ENCODE measurements at places on chromosomes 7 and 10. TPM values are rescaled to one million over a fixed set of nuclear protein-coding genes. Genes with fewer than 3 reads are reported as not detected.

Gene GIMAP4
- total RNA-seq, result 29.2 TPM

DNA sequence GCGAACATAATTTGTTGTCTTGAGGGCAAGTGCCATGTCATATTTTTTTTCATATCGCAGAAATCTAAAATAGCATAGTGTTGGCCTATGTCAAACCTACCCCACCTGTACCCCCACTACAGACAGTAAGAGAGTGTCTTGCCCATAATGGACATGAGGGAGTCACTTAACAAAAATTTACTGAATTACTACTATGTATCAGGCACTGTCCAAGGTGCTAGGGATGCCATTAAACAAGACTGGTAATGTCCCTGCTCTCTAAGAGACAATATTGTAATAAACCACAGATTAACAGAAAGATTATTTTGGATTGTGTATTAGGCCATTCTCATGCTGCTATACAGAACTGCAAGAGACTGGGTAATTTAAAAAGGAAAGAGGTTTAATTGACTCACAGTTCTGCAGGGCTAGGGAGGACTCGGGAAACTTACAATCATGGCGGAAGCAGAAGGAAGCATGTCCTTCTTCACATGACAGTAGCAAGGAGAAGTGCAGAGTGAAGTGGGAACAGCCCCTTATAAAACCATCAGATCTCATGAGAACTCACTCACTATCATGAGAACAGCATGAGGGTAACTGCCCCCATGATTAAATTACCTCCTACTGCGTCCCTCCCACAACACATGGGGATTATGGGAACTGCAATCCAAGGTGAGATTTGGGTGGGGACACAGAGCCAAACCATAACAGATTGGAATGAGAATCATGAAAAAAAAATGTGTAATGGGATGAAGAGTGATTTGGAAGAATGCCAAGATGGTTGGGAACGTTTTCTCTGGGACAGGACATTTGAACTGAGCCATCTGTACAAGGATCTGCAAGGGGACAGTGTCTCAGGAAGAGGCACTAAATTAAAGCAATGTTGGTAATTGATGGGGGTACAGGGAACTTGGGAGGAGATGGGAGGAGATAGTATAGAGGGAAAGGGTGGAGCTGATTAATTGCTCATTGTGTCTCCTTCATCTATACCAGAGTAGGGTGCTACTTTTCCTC lies 108.5 kb downstream of the FAM107B start:
- H3K4me3 ChIP-seq, result no peak overlapping the region
- DNase-seq, result no peak
- no peaks in the 10 kb centered on the region for H3K4me1 ChIP-seq
- no peaks in the 10 kb centered on the region for H3K27me3 ChIP-seq
- H3K27ac ChIP-seq, result no peak overlapping the region

DNA sequence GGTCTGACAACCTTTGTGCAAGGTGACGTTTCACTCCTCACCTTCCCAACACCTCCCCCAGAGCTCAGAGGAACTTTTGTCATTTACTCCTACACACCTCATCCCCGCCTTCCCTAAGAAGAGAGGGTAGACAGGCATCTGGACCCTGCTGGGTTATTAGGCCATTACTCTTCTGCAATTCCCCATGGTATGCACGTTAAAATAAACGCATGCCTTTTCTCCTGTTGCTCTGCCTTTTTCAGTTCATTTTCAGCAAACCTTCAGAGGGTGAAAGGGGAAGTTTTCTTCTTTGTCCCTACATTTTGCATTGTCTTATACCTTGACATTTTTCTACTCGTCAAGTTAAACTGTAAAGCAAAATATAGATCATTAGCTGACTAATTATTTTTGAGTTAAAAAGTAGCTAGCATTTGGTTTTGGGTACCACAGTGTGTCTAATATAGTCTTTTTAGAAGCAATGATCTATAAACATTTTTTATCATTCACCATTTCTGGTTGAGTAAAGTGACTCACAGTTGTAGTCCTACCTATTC lies 10.5 kb upstream of the EDRF1 start:
- H3K4me3 ChIP-seq, result no peak overlapping the region
- no peak for DNase-seq
- H3K27me3 ChIP-seq, result no peaks in the 10 kb centered on the region
- no peak overlapping the region for H3K27ac ChIP-seq
- H3K4me1 ChIP-seq, result no peaks in the 10 kb centered on the region

GRCh38 chr7:144027070-144027469 lies 21.7 kb upstream of the OR2A5 start:
- H3K36me3 ChIP-seq, result no peaks in the 10 kb centered on the region
- no peaks in the 10 kb centered on the region for H3K4me1 ChIP-seq
- no peak overlapping the region for H3K4me3 ChIP-seq
- no peak for DNase-seq

DNA sequence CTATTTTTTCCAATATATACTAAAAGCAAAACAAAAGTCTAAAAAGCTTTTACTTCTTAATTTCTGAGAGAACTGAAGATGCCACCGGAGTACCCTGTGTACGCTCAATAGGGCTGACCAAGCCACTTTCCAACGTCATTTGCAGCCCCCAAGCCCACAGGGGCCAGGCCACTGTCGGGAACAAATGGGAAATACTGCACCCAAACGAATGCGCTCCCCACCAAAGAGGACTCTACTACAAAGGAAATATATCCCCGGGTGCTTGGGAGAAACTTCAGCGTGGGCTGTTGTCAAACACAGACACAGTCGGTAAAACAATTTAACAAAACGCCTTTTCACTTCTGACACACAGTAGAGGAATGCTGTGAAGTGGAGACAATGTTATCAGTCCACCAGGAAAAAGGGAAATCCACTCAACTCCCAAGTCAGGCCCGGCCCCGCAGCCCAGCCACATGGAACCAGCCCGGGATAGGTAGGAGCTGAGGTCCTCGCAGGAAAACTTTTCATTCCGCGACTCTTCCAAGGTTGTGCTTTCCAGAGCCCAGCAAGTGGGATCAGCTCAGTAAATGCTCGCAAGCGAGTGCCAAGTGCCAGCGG lies 1.4 kb downstream of the PARD3 start:
- peak overlapping the region; percentile 90 for H3K27ac ChIP-seq
- DNase-seq, result no peak
- H3K36me3 ChIP-seq, result no peaks in the 10 kb centered on the region
- H3K4me1 ChIP-seq, result no peaks in the 10 kb centered on the region

Gene CYP26C1
- total RNA-seq, result 0.15 TPM

GRCh38 chr10:20195076-20195475 lies 378.8 kb downstream of the PLXDC2 start:
- H3K4me1 ChIP-seq, result no peaks in the 10 kb centered on the region
- H3K36me3 ChIP-seq, result no peaks in the 10 kb centered on the region
- no peak for DNase-seq
- no peak overlapping the region for H3K4me3 ChIP-seq
- H3K27me3 ChIP-seq, result no peaks in the 10 kb centered on the region

DNA sequence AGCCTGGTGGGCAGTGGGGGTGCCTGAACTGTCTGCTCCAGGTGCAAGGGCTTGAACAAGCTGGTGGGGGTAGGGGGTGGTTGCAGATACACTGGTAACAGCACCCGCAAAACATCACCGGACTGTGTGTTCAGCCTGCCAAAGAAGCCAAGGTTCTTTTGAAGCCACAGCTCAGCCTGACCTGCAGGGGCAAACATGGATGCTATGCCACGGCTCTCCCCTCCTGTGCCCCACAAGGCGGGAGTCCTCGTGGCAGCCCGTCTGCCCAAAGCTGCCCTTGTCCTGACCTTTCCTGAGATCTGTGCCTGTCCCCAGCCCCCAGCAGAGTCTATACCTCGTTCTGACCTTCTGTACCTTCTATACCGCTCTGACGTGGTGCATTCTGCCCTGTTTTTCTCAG lies 285.7 kb downstream of the GLRX3 start:
- DNase-seq, result no peak
- no peaks in the 10 kb centered on the region for H3K36me3 ChIP-seq
- H3K27me3 ChIP-seq, result no peaks in the 10 kb centered on the region
- H3K4me1 ChIP-seq, result no peaks in the 10 kb centered on the region
- H3K4me3 ChIP-seq, result no peak overlapping the region

DNA sequence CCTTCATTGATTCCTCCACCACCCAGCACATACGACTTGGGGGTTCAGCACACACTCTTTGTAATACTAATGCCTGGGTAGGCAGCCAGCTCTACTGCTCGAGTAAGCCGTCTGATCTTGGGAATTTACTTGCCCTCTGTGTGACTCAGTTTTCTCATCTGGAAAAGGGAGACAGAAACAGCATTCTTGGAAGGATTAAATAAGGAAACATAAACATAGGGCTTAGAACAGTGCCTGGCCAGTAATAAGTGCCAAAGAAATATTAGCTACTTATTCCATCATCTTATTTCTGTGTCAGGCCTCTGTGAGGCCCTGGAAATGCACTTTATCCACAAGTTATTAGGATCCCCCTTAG lies 130.1 kb downstream of the TNS3 start:
- no peak overlapping the region for H3K4me3 ChIP-seq
- peak overlapping the region; percentile 89 for H3K27ac ChIP-seq
- H3K4me1 ChIP-seq, result no peaks in the 10 kb centered on the region
- H3K27me3 ChIP-seq, result no peaks in the 10 kb centered on the region

GRCh38 chr10:26464632-26465280 lies 26.6 kb downstream of the APBB1IP start:
- H3K36me3 ChIP-seq, result no peaks in the 10 kb centered on the region
- no peaks in the 10 kb centered on the region for H3K4me1 ChIP-seq
- no peak overlapping the region for H3K27ac ChIP-seq
- no peak for DNase-seq

DNA sequence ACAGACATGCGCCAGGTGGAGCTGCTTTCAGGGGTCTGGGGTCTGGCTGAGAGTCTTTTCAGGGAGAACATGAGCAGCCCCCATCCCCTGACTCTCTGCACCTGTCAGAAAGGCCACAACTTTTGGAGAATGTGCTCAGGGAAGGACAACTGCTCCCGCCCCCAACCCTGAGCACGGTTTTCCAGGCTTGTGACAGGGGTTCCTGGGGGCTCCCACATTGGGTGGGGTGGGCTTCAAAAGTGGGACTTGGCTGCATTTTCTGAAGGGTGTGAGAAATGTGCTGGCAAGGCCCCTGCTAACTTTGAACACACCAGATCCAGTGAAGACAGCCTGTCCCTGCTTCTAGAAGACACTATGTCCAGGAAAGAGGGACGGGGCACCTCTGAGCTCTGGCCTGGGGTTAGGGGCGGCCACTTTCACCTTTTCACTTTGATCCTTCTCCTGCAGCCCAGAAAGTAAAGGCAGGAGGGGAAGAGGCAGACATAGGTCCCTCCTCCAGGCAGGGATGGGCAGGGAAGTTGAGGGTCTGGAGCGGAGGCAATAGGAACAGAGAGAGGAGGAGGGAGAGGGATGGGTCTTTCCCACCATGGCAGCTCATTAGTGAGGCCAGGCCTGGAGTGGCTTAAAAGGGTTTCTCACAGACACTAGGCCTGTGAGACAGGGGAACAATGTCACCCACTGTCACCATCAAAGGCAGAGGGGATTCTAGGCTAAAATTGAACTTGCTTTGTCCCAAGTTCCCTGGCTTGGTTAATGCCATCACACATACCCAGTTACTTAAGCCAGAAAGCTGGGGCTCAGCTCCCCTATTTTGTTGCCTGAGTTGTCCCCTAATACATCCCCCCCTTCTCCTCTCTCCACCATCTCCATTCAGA lies 1.5 kb downstream of the KCP start:
- H3K27me3 ChIP-seq, result peaks cover 26% of the 10 kb centered on the region
- H3K4me1 ChIP-seq, result no peaks in the 10 kb centered on the region
- DNase-seq, result peak; percentile 2
- no peaks in the 10 kb centered on the region for H3K36me3 ChIP-seq
- no peak overlapping the region for H3K4me3 ChIP-seq
- no peak overlapping the region for H3K27ac ChIP-seq

DNA sequence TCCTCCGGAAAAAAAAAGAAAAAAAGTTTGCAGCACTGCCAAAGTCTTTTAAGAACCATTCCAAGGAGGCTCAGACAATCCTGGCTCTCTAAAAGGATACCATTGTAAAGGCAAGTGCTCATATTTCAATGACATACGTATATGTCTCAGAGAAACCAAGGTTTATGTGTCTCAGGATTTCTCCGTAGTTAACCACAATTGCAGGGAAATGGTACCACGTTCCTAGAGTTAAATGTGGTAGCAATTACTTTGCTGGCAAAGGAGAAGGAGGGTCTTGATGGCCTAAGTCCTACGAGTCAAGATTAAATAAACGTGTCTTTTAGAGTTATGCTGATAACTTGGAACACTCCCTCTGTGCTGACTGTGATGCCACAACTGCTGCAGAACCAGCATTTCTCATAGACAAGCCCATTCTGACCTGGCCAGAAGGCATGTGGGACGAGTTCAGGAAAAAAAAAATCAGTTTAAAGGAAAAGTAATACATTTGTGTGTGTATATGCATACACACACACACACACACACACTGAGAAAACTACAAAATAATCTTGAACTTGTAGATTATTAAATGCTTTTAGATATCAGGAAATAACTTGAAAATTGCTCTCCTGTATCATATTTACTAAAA lies 245.9 kb downstream of the FGFR2 start:
- H3K36me3 ChIP-seq, result no peaks in the 10 kb centered on the region
- no peak overlapping the region for H3K27ac ChIP-seq
- no peaks in the 10 kb centered on the region for H3K27me3 ChIP-seq
- no peak for DNase-seq
- H3K4me1 ChIP-seq, result no peaks in the 10 kb centered on the region
- no peak overlapping the region for H3K4me3 ChIP-seq

Gene WNT2
- 2.4 TPM for total RNA-seq

Gene HABP2
- total RNA-seq, result not detected

- peak overlapping the region; percentile 73 for H3K4me3 ChIP-seq
- no peaks in the 10 kb centered on the region for H3K4me1 ChIP-seq
- H3K27ac ChIP-seq, result peak overlapping the region; percentile 65
- no peaks in the 10 kb centered on the region for H3K27me3 ChIP-seq
Measured at GRCh38 chr7:85184599-85185423, 2.0 kb downstream of the SEMA3D start.

DNA sequence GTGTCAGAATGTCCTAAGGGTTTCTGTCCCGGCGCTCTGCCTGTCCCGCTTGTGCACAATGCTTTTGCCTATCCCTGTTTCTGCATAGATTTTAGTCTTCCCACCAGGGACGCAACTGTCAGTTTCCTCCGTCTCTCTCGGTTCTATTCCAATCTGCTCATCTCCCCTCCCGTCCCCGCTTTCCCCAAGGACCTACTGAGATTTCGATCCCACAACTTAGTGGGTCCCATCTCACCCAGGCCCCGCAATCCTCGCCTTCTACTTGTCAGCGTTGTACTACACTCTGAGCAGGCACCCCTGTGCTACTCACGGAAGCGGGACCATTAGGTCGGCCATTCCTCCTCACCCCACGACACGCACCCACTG lies 519 bp upstream of the ZNF655 start:
- no peaks in the 10 kb centered on the region for H3K27me3 ChIP-seq
- DNase-seq, result no peak
- H3K4me3 ChIP-seq, result peak overlapping the region; percentile 100
- peaks cover 6% of the 10 kb centered on the region for H3K36me3 ChIP-seq
- peaks cover 15% of the 10 kb centered on the region for H3K4me1 ChIP-seq

Gene OLAH
- 1.1 TPM for total RNA-seq

Data from breast epithelium (tissue), 4 donors.